ENCODE measurements at places on chromosomes 6 and 20. TPM values are rescaled to one million over a fixed set of nuclear protein-coding genes. Genes with fewer than 3 reads are reported as not detected.

GRCh38 chr6:116676021-116676420 is 5.0 kb upstream of the KPNA5 start:
- DNase-seq = no peak
- no peak overlapping the region for H3K27ac ChIP-seq
- no peaks in the 10 kb centered on the region for H3K4me1 ChIP-seq
- H3K36me3 ChIP-seq = no peaks in the 10 kb centered on the region

DNA sequence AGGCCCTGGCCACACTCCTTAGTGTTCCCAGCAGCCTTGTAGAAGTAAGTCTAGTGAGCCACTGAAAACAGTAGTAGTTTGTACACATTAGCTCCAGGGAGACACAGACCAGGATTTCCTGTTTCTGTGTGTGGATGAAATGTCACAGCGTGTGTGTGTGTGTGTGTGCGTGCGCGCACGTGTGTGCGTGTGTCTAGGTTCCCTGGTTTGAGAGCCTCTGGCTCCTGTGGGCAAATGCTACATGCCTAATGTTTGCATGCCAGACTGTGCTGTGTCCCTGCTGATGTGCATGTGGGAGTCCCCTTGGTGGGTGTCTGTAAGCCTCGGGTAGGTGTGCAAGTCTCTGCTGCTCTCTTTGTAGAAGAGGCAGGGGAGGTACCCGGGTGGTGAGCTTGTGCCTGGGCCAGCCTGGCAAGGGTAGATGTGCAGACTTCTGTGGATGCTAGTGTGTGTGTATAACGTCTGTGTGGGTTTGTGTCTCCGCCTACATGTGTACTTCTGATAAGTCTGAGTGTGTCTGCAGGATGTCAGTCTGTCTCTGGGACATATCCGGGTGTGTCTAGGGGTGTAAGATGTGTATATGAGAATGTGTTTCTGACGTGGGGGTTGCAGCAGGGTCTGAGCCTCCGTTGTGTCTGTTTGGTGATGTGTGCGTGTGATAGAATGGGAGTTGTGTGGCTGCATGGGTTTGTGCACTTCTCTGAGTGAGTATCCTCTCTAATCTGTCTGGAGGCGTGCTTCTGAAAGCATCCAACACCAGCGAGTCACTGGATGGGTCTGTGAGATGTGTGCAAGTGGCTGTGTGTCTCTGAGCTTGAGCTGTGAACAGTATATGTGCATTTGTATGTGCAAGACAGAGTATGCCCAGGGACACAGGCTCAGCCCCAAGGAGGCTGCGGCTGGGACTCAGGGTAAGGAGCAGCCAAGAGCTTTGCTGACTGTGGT is 19.0 kb upstream of the TLDC2 start:
- H3K4me1 ChIP-seq = peaks cover 77% of the 10 kb centered on the region
- H3K27ac ChIP-seq = peak overlapping the region; percentile 85
- peaks cover 5% of the 10 kb centered on the region for H3K36me3 ChIP-seq
- H3K4me3 ChIP-seq = no peak overlapping the region
- H3K27me3 ChIP-seq = no peaks in the 10 kb centered on the region
- DNase-seq = no peak

DNA sequence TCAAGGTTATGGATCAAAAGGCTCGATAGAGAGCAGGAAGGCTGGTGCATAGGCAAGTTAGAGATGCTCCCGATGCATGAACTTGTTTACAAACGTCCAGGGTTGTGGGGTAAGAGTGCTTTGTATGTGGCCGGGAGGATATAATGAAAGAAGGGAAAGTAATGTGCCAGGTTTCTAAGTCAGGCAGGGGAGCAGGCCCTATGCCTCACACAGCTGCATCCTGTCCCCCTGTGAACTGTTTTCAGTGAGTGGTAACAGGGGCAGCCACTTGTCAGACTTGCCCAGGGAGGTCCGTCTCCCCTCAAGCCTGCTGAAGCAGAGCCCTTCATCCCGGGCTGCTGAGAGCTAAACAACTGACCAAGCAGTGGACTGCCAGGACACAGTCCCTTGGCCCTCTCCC is 19.4 kb downstream of the KCNK5 start:
- DNase-seq = no peak
- H3K4me1 ChIP-seq = no peaks in the 10 kb centered on the region
- H3K27ac ChIP-seq = no peak overlapping the region
- no peaks in the 10 kb centered on the region for H3K36me3 ChIP-seq

GRCh38 chr6:35260591-35261570 is 1.3 kb downstream of the ZNF76 start:
- peaks cover 26% of the 10 kb centered on the region for H3K4me1 ChIP-seq
- H3K36me3 ChIP-seq = no peaks in the 10 kb centered on the region
- DNase-seq = no peak
- H3K27me3 ChIP-seq = no peaks in the 10 kb centered on the region
- H3K27ac ChIP-seq = peak overlapping the region; percentile 85

DNA sequence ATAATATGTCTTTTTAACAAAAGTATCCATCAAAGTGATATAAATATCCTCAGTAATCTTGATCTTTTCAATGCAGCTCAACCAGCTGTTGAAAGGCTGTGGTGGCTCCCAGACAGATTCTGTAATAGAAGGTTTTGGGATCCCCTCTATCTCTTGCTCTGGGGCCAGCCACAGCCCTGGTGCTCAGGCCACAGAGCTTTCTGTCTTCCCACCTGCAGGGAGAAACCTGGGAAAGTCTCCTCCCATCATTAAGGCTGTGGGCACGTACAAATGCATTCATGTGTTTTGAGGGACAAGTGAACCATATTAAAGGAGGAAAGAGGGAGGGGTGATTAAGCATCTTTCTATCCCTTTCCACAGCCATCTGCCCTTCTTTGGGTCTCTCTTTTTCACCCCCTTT is 183.1 kb downstream of the PRDM13 start:
- H3K36me3 ChIP-seq = no peaks in the 10 kb centered on the region
- H3K27me3 ChIP-seq = peaks cover 33% of the 10 kb centered on the region
- no peak for DNase-seq

- peaks cover 4% of the 10 kb centered on the region for H3K4me1 ChIP-seq
- H3K27me3 ChIP-seq = peaks cover 3% of the 10 kb centered on the region
- no peak overlapping the region for H3K4me3 ChIP-seq
- DNase-seq = no peak
- H3K27ac ChIP-seq = no peak overlapping the region
- no peaks in the 10 kb centered on the region for H3K36me3 ChIP-seq
Observed at GRCh38 chr20:57600320-57601210, 19.7 kb downstream of the ZBP1 start.

DNA sequence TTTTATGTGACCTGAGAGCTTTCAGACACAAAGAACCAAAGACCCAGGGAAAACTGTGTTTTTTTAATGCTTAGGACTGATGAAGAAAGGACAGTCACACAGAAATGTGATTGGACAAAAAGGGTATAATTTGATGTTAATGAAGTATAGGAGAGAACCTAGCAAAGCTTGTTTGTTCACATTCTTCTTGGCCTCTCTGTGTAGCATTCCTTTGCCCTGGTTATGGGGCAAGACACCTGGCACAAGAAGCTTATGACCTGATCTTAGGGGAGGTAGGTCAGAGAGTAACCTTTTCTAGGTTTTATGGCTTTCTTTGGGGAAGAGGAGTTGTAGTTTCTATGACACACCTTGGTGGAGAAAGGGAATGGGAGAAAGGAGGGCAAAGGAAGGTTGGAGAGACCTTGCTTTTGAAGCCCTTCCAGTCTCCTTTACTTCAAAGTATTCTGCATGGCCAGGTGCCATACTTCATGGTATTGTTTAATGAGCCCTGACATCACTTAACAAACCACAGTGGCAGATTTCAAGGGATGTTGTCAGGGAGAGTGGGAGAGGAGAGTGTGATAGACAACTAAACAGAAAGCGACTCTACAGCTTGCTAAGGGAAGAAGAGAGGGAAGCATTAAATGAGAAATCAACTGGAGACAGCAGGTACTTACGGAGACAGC is 701.8 kb upstream of the FLRT3 start:
- H3K4me1 ChIP-seq = no peaks in the 10 kb centered on the region
- no peaks in the 10 kb centered on the region for H3K36me3 ChIP-seq
- no peak overlapping the region for H3K27ac ChIP-seq
- DNase-seq = no peak

- H3K4me1 ChIP-seq = no peaks in the 10 kb centered on the region
- H3K27ac ChIP-seq = no peak overlapping the region
- peaks cover 11% of the 10 kb centered on the region for H3K36me3 ChIP-seq
- H3K27me3 ChIP-seq = no peaks in the 10 kb centered on the region
Observed at GRCh38 chr6:108406943-108407342, 112.1 kb downstream of the AFG1L start.

- H3K27ac ChIP-seq = no peak overlapping the region
- peaks cover 8% of the 10 kb centered on the region for H3K27me3 ChIP-seq
- no peak for DNase-seq
Observed at GRCh38 chr6:136501514-136501913, 48.7 kb downstream of the MAP7 start.

- H3K36me3 ChIP-seq = no peaks in the 10 kb centered on the region
- H3K27me3 ChIP-seq = peaks cover 7% of the 10 kb centered on the region
- peaks cover 5% of the 10 kb centered on the region for H3K4me1 ChIP-seq
Observed at GRCh38 chr6:20292905-20293304, 80.6 kb upstream of the MBOAT1 start.

DNA sequence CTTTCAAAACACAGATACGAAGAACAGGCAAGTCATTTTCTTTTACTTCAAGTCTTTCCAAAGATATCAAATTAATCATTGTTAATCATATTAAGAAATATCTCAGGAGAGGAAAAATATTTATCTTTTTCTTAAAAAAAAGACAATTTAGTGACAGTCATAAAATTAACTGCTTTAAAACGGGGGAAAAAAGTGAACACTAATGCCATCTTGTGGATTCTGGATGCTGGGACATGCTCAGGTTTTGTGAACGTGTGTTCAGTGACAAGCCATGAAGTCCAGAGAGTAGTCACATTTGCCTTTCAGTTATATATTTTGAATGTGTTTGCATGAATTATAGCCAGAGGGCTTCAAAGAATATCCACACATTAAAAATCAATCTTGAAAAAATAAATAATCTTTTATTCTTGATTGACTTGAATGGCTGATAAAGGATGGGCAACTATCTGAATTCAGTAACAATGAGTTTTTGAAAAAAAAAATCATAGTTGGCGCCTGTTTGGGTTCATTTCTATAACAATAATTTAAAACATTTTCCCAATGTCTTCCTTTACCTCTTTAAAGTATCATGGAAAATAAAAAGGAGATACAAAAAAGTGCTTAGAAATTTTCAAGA is 74.7 kb upstream of the NOX3 start:
- no peak overlapping the region for H3K4me3 ChIP-seq
- peak overlapping the region; percentile 35 for H3K27ac ChIP-seq
- H3K4me1 ChIP-seq = peaks cover 13% of the 10 kb centered on the region
- no peak for DNase-seq

DNA sequence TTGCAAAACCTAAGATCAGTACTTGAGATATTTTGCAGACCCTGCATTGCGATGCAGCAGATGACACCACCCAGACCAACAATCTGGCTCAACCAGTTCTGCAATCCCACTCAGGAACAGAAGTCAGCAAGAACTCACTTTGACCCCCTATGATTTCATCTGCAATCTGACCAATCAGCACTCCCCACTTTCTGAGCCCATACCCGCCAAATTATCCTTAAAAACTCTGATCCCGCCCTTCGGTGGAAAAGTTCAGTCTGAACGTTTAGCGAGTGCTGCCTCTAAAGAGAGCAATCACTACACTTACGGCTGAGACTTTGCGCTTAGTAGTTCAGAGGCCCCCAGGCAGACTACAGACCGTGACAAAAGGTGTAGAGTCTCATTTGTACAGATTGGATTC is 17.3 kb upstream of the KIAA1586 start:
- peaks cover 19% of the 10 kb centered on the region for H3K36me3 ChIP-seq
- H3K4me3 ChIP-seq = no peak overlapping the region
- no peak overlapping the region for H3K27ac ChIP-seq
- peaks cover 4% of the 10 kb centered on the region for H3K4me1 ChIP-seq

DNA sequence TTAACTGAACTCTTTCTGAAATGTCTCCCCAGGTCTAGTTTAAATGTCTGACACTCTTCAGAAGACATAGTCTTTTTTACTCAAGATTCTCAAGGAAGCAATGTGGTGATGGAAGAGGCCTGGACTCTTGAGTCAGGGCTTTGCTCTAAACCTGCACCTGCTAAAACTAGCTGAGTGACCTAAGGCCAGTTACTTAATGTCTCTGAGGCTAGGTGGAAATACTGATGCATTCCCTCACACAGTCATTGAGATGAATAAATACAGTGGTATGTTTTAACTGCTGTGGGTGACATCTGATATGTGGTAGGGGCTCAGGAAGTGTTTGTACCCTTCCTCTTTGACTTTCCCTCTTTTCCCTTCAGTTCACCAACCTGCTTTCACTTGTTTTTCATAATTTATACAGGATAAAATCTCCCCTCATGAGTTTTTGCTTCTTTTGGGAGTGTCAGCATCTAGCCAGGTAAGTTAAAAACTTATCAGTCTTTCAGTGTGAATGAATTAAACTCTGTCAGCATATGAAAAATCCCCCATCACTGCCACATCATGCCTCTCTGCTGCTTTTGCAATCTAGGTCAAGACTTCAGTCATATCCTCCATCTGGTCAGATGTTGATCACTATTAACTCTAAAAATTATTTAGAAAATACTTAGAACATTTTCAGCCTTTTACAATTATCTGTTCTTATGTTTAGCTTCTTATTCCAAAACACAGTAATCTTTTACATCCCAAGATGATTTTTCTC is 178.7 kb upstream of the TNFAIP3 start:
- no peak for DNase-seq
- H3K36me3 ChIP-seq = no peaks in the 10 kb centered on the region
- H3K4me1 ChIP-seq = no peaks in the 10 kb centered on the region
- H3K27ac ChIP-seq = no peak overlapping the region
- H3K4me3 ChIP-seq = no peak overlapping the region

GRCh38 chr6:78781001-78781400 is 86.3 kb upstream of the IRAK1BP1 start:
- H3K36me3 ChIP-seq = no peaks in the 10 kb centered on the region
- peaks cover 9% of the 10 kb centered on the region for H3K27me3 ChIP-seq
- no peak for DNase-seq
- no peaks in the 10 kb centered on the region for H3K4me1 ChIP-seq
- H3K4me3 ChIP-seq = no peak overlapping the region
- H3K27ac ChIP-seq = no peak overlapping the region

DNA sequence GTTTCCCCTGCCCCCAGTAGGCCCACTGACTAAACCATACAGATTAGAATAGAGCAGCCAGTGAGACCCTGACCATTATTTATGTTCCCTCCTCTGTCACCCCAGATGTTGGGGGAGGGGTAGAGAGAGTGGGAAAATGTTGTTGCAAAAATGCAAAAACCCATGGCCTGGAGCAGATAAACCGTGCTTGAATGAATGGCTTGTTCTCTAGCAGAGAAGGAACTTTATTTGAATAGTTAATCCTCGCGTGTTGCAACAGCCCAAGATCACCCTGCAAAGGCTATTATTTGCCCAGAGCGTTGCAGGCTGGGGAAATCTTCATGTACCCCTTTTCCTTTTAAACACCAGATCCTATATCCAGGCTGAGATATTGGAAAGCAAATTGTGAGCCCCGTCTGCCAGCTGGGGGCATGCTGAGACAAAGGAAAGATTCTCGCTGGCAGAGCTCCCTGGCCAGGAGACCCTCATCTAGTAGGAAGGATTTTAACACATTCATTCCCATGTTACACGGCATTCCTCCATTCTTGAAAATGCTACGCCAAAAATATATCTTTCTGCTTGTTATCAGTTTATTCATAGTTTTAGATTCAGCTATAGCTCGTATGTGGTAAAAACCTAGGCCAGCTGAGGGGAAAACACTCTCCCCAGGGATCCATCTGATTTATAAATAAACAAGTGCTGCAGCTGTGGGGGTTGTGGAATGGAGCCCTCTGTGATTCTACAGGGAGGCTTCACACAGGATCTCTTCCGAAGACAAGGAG is 53.0 kb downstream of the LINC00237 start:
- H3K4me1 ChIP-seq = no peaks in the 10 kb centered on the region
- H3K36me3 ChIP-seq = no peaks in the 10 kb centered on the region
- no peaks in the 10 kb centered on the region for H3K27me3 ChIP-seq
- no peak overlapping the region for H3K4me3 ChIP-seq
- no peak overlapping the region for H3K27ac ChIP-seq
- DNase-seq = no peak

GABRR1 gene
- total RNA-seq = not detected

DPM1 gene
- 32.7 TPM for total RNA-seq

COL19A1 gene
- total RNA-seq = not detected

INSM1 gene
- not detected for total RNA-seq
